HL-60 (cell line): ENCODE measurements at places on chromosomes 7 and 10.

DNA sequence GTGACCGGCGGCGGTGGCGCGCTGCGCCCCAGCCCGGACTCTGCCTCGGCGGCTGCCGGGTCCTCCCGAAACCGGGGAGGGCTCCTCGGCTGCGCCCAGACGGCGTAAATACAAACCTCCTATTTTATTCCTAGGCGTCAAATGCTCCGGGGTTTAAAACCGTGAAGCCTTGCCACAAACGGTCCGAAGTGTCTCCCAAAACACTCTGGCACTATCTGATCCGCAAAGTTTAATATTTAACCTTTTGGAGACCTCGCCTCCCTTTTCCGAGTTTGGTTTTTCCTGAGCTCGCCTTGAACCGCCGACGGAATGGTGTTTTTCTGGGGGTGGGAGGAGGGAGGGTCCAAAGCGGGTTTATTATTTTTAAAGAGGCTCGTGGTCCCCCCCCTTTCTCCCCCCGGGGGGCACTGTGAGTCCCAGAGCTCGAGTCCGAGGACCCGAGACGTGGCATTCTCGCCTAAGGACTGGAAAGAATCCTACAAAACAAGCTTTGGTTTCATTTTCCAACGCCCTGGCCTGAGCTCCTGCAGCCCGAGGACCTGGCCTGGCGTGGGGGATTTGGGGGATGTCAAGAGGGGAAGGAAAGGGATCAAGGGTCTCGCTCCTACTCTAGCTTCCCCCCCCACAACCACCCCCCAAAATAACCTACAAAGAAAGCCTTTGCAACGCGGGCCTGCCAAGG lies 1.8 kb downstream of the TNRC18 start:
- DNase-seq: peak; percentile 28

GRCh38 chr10:60237977-60238758 lies 151.5 kb downstream of the ANK3 start:
- DNase-seq: no peak

DNA sequence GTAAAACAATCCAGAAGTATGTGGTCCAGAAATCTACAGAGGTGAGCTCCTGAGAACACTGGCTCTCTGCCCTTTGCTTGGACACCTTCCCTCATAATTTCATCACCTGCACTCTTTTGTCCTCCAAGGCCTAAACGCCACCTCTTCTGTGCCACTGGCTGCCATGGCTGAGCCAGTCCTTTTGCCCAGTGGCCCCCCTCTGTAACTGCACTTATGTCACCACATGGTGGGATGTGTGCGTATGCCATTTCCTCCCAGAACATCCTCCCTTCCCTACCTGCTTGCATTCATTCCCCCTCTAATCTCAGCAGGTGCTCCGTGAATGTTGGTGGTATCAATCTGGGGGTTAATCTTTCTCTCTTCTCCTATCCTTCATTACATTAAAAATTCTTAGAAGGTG lies 17.3 kb upstream of the DUSP5 start:
- no peak for DNase-seq

DNA sequence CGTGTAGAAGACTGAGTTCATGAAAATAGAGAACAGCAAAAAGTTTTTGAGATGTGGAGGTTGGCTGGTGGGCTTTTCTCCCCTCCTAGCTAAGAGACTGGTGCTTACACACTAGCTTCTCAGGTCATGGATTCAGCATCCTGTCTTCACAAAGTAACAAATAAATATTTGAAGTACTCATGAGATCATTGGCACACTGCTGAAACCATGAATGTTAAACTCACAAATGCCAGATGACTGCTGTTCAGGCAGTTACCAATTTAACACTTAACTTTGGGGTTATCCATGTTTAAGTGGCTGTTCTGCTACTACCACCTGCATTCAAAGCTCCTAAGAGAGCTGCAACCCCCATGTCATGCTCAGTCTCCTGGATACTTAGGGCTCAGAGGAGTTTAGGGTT lies 119.0 kb upstream of the BET1 start:
- no peak for DNase-seq

DNA sequence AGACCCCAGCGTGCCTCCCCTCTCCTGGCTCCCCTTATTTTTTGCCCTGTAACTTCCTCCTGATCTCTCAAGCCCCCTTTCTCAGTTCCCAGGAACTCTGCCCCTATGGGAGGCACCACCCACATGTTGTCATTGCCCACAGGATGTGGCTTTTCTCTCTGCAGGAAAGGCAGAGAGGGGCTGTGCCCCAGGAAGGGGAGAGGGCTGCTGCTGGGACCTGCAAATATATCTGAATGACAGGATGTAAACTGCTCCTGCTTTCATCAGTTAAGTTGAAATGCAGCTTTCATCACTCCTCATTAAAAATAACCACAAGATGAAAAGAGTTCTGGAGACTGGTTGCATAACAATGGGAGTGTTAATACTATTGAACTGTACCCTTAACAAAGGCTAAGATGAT lies 103.3 kb downstream of the CLEC2L start:
- peak; percentile 75 for DNase-seq

DNA sequence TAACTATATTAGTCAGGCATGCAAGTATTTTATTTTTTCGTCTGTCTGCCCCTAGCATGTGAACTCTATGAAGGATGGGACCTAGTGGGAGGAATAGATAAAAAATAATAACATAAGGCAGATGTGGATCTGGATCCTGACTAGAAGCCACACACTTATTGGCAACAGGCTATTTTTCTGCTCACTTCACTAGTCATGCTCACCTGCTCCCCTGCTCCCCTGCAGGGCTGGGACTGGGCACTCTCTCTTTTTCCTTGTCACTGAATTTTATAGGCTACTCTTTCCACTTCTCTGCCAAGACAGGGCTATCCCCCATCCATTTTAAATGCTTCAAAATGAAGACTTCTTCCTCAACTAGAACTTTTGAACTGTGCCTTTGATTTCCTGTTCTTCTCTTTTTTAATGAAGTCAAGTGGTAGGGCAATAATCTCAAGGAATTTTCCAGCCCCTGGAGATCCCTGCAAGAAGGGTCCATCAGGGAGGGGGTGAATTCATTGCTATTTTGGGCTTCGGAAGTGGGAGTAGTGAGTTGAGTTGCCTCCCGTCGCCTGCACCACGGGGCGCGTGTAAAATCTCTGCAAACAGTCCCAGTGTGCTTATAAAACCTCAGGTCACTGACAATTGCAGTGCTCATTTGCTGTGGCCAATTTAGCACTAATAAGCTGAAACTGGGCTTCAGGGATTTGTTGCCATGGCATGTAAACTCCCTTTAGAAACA lies 156.7 kb upstream of the NPVF start:
- DNase-seq: no peak

GRCh38 chr10:22505911-22506685 lies 160.8 kb downstream of the SPAG6 start:
- no peak for DNase-seq

DNA sequence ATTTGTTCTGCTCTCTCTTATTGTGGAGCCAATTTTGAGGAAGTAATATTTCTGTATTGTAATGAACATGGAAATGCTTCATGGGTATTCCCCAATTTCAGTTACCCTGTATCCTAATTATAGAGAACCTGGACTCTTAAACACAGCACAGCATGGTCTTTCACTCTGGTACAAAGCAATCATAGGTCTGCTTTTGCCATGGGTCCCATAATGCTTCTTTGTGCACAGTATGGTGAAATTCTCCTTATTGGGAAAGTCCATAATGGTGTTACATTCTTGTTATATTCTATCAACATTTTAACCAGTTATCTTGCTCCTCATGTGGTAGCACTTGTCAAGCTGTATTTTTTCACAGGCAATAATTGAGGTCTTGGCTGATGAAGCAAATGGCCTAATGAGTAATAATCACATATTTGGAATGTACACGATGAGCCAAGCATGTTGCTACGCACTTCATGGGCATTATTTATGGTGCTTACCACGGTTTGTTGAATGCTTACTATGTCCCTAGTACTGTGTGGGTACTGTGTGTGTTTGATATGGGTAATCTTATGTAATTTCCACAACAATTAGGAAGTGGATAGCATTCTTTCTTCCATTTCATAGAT lies 42.9 kb downstream of the PRKG1 start:
- no peak for DNase-seq

DNA sequence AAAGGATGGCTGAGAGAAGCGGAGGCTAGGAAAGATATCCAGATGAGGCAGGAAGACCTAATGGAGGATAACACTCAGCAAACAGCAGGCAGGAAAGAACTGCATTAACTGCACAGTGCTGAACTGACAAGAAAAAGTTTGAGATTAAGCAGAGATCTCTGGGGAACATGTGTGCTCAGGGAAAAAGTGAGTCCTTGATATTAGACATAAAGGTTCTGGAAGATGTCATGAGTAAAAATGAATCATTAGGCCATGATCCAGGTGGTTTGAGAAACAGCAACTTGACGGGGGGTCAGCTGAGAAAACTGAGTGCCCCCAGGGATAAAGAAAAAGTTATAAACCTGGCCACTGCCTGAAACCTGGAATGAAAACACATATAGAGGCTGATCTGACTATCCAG lies 27.3 kb upstream of the ANK3 start:
- DNase-seq: no peak

DNA sequence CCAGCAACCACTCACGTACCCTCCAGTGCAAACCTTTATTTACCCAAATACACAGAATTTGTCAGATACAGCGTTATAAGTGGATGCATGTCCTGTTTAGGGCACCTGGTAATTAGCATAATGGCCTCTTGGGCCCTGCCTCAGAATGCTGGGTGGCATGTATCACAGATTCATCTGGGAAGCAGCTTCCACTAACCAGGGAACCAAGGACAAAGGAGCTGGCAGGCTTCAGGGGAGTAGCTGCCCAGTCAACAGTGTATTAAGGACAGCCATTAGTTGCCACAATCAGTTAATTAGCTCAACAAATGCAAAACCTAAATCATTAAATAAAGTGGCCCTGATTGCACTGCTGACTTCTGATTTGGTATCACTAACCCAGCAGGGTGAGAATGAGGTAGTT lies 105.7 kb downstream of the RAPGEF5 start:
- DNase-seq: no peak

DNA sequence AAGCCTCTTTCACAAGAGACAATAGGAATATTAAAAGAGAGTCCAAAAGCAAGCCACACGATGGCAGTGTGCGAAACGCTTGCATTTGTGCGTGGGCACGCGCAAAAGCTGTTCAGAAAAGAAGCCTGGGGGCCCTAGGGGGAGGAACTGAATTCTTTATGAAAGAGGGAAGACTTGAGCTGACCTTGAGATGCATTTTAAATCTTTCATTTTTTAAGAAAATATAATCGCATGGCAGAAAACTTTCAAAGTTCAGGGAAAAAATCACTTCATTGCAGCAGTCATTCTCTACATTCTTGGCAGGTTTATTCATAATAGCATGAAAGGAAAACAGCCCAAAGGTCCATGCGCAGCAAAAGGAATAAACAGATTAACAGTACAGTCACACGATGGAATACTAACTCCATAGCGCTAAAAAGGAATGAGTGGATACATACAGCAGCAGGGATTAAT lies 206.5 kb upstream of the PRKCQ start:
- DNase-seq: no peak

DNA sequence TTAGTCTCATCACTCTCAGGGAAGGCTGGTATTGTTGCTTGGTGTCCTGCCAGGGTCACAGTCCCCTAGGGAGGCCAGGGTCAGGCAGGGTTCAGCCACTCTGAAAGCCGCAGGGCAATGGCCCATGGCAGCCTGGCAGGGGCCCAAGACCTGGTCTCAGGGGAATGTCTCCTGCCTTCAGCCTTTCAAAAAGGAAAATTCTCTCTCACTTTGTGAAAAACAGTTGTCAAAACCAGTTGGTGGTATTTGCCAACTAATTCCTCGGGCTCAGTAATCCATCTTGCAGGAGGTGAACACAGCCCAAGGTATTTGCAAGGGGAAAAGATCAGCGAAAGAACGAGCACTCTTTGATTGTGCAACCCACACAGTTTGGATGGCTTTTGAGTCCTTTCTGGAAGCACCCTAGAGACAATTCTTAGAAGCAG lies 101.5 kb downstream of the JCAD start:
- no peak for DNase-seq

- no peak for DNase-seq
Observed at GRCh38 chr10:59847326-59847725, 59.0 kb downstream of the CCDC6 start.

- no peak for DNase-seq
Observed at GRCh38 chr10:75770626-75771081, 339.2 kb downstream of the LRMDA start.

DNA sequence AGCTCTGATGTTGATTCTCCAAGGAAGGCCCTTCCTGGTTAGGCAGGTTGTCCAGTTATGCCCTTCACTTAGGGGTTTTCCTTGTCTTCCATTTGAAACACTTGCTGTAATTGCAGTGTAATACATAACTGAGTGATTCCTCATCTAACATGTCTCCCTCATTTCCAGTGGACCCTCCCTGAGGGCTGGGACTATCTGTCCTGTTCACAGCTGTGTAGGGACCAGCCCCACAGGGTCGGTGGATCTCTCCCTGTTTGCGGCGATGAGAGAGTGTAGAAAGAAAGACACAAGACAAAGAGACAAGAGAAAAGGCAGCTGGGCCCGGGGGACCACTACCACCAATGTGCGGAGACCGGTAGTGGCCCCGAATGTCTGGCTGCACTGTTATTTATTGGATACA lies 135.9 kb upstream of the EEPD1 start:
- no peak for DNase-seq

GRCh38 chr10:88890681-88891381 lies 10.8 kb downstream of the STAMBPL1 start:
- peak; percentile 32 for DNase-seq
